ENCODE measurements at places on chromosomes 7 and 10.

GRCh38 chr10:59854571-59854970 lies 51.8 kb downstream of the CCDC6 start:
- DNase-seq: no peak

DNA sequence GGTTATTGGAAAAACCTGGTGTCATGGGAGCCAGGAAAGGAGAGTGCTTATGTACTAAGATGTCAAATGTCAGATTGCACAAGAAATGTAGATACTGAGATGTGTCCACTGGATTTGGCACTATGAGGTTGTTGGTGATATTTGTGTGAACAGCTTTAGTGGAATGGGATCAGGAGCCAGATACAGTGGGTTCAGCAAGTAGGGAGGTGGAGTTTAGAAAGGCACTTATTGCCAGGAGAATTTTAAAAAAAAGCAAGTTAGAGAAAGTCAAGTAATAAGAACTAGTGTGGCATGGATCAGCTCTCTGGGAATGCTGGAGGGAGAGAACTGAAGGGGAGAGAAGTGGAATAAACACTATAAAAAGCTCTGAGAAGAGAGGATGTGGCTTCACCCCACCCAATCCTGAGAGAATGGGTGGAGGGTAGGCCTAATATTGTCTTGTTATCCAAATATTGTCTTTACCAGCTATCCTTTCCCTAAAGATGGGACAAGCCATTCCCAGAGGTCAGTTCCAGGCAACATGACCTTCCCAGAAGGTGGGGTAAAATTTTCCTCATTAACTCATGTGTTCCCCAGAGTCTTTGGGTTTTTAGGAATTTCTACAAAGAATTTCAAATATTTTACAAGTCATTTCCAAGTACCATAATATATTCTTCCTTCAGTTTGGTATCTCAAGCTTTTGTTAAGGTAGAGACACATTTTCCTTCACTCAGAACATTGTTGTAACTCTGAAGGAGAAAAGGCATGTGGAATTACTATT lies 42.3 kb downstream of the ENTPD1 start:
- no peak for DNase-seq

- no peak for DNase-seq
Measured at GRCh38 chr7:23267357-23267756, 20.8 kb downstream of the GPNMB start.

GRCh38 chr10:29969255-29970011 lies 90.0 kb downstream of the JCAD start:
- no peak for DNase-seq

- DNase-seq: no peak
Measured at GRCh38 chr10:59107147-59107546, 69.3 kb upstream of the PHYHIPL start.

- DNase-seq: no peak
Measured at GRCh38 chr7:146658604-146659003, 542.0 kb downstream of the CNTNAP2 start.

GRCh38 chr10:131354380-131354779 lies 42.9 kb upstream of the TCERG1L start:
- no peak for DNase-seq

- DNase-seq: no peak
Measured at GRCh38 chr10:89384474-89385340, 6.9 kb downstream of the IFIT1B start.

- peak; percentile 34 for DNase-seq
Measured at GRCh38 chr10:90751107-90751997, 106.5 kb downstream of the HTR7 start.

DNA sequence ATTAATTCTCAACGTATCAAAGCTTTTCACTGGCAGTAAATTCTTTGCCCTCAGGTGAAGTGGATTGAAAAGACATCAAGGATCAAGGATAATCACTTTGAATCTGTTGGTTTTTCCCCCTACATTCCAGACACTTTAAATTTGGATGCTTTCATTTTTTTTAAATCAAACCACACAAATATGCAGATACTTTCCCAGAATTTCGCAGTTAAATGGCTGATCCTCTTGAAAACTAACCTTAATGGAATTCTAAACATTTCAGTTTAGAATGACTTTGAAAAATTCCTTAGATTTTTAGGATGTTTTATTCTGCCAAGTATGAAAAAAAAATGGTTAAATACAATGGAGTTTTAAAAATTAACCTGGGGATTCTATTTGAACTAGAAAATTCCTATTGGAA lies 325.9 kb downstream of the GFRA1 start:
- DNase-seq: peak; percentile 1

GRCh38 chr7:143256932-143257331 lies 6.3 kb upstream of the GSTK1 start:
- no peak for DNase-seq

DNA sequence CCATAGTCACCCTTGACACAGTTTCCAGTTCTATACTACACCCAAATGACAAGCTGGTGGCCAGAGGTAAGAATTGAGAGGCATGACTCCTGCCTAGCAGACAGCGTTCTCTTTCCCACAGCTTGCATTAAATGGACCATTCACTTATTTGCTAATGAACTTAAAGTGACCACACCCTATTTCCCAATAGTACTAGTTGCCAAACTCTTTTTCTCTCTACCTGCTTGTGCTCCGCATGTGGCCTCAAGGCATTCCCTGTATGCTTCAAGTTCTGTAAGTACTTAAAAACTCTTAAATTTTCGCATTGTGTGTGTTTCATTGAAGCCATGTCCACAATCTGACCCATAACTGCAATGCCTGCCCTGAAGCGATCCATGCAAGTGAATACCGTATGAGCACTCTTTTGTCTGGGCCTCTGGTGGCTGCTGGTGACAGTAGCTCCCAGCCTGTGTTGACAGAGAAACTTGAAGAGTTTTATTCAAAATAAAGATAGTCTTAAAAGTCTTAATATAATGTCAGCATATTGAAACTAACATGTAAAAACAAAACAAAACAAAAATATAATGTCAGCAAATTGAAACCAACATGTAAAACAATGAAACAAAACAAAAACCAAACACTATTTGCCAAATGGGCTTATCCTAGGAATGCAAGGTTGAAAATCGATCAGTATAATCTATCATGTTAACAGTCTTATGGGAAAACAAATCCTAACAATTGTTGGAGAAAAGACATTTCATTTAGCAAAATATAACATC lies 73.6 kb downstream of the CCSER2 start:
- DNase-seq: no peak

DNA sequence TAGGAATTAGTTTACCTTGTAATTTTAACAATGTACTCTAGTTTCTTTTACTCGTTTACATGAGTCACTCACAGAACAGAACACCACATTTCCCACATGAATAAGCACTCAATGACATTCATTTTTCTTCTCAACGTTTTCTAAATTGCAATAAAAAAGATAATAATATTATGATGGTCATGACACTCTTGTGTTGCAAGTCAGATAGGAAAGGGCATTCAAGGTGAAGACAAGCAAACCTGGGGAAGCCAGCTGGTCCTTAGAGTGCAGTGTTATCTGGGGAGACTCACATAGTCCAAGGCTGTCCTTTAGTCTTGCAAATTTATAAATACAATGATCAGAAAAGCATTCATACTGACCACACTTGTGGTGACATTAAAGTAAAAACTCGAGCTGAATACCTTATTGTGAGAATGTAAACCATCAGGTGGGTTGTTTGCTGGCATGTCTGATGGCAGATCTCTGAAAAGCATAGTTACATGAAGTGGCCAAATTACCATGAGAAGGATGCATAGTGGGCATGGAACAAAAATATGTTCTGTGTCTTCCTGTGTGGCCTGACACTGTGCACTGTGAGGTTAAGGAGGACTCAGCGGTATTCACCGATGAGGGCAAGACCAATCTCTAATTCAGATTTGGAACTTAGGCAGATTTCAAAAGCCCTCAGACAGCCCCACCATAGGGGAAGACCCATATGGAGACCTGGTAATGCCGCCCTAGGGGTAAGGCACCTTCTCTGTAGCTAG lies 158.9 kb upstream of the ASAH2 start:
- no peak for DNase-seq

- DNase-seq: no peak
Measured at GRCh38 chr7:25321424-25321823, 93.1 kb upstream of the NPVF start.

DNA sequence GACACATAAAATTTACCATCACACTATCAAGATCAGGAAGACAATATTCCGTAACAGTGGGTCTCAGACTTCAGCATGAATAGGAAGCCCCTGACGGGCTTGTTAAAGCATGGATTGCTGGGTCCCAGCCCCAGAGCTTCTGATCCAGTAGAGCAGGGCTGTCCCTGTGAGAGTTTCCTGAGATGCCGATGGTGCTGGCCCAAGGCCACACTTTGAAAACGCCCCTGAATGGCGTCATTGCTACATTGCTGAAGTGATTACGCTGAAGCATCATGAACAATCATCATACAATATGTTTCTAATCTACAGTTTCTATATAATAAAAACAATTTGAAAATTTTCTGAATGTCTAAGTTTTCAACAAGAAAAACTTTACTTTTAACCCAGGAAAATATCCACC lies 38.0 kb upstream of the TMEM72 start:
- DNase-seq: no peak

GRCh38 chr10:133377818-133378250 lies 1.2 kb upstream of the PAOX start:
- no peak for DNase-seq

DNA sequence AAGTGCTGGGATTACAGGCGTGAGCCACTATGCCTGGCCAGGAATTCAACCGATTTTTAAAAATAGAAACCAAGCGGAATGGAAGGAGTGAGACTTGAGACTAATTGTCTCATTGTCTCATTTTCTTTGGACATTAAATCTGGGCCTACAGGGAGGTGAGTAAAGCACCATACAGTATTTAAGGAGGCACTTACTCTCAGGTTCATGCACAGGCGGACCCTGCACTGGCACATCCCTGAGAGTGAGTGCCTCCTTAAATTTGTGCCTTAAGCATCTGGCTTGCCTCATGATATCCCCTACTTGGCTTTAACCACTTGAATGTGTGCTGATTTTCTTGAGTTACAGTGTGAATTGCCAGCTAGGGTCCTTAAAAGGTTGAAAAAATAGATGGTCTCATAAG lies 10.6 kb downstream of the UBE3C start:
- DNase-seq: no peak

- DNase-seq: peak; percentile 65
Measured at GRCh38 chr7:56033671-56034432, 17.4 kb downstream of the PSPH start.

DNA sequence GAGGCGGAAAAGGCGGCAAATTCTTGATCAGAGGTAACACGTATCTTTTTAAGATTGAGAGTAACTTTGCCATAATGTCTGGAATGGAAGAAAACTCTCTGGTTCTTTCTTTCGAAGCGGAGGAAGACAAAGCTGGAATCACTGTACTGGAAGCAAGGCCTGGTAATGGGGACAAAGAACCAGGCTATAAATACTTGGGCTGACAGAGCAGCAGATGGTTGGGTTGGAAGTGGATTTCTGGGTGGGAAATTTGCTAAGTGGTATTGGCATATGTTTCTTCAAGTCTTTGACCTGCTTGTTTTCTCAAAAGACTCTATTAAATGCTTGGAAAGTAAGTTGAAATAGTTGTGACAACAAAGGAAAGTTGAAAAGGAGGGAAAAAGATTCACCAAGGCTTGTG lies 87.3 kb upstream of the SFMBT2 start:
- DNase-seq: no peak

GRCh38 chr7:137961200-137962177 lies 40.4 kb downstream of the CREB3L2 start:
- DNase-seq: no peak

DNA sequence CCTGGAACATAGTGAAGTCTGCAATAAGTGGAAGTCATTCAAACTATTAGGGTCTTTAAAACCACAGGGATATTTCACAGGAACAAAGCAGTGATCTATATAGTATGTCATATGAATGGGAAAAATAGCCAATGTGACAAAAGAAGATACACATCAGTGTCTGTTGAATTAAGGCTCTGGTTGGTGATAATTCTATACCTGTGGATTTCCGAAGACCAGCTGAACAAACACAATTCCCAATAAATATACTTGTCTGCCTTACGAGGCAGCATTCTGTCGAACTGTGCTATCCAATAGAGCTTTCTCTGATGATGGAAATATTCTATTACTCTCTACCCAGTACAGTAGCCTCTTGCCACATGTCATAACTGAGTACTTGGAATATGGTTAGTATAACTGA lies 55.9 kb upstream of the CAV2 start:
- DNase-seq: no peak

GRCh38 chr7:131909151-131909768 lies 352.8 kb upstream of the PODXL start:
- no peak for DNase-seq

- DNase-seq: no peak
Measured at GRCh38 chr7:155948423-155948822, 136.2 kb upstream of the SHH start.

DNA sequence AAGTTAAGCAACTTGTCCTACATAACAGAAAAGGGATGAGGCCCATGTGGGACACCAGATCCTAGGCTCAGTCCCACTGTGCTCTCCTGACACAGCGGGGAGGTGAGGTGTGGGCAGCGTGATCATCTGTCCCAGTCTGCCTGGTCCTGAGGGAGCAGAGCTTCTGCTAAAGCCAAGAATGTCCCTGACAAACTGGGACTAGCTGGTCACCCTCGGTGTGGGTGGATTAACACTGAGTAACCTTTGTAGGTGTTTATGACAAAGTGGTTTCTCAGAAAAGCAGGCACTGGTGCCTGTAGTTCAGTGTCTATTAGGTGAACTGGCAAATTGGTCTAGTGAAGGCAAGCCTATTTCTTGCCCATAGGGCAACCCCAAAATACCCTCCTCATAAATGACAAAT lies 127.8 kb upstream of the HABP2 start:
- DNase-seq: no peak

GRCh38 chr10:102414749-102415148 lies 3.8 kb downstream of the PSD start:
- DNase-seq: no peak

DNA sequence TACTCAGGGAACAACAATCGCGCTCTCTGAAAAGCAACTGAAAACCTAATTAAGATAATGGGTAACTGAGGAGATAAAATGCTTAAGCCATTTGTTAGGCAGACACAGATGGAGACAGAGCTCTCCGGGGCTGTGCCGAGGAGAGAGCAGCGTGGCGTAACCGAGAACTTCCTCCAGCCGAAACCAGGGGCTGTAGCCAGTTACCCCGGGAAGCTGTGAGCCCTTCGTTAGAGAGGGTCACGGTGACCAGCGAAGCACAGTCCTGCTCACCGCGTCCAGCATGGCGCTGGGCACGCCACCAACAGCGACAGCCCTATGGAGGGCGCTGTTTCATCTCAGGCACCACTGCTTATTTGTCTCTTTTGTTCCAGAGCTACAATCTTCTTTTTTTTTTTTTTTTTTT lies 16.1 kb downstream of the PAPOLB start:
- no peak for DNase-seq

DNA sequence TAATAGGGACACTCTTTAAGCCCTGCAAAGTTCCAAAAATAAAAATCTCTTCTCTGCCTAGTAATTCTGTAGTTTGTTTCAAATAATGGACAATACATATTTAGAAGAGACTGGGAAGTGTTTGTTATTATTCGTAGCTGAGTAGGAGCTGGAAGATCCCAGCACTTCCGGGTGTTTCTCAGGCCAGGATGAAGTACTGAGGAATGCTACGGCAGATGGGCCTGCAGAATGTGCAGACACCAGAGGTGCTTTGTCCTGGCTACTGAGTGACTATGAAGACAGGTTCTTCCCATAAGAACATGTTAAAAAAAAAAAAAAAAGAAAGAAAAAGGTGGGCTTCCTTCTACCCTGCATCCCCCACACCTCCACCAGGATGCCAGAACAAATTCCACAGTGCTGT lies 36.1 kb downstream of the ETV1 start:
- DNase-seq: no peak

All from COLO829 (cell line).